Skeletal muscle cell (primary cell): ENCODE measurements at places on chromosomes 6 and 20.

DNA sequence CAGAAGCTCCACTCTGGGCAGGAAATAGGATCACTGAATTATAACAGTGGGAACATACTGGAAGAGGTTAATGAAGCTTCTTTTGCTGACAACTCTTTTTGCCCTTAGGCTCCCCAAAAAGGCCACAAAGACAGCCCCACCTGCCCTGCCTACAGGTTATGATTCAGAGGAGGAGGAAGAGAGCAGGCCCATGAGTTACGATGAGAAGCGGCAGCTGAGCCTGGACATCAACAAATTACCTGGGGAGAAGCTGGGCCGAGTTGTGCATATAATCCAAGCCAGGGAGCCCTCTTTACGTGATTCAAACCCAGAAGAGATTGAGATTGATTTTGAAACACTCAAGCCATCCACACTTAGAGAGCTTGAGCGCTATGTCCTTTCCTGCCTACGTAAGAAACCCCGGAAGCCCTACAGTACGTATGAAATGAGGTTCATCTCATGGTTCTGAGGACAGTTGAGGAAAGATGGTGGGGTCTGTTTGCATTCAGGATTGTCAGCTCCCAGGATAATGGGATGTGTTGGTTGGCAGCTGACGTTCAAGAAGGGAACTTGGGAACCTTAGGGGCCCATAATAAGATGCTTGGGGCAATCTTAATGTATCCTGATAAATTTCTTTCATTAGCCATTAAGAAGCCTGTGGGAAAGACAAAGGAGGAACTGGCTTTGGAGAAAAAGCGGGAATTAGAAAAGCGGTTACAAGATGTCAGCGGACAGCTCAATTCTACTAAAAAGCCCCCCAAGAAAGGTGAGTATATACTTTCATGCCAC is 11.5 kb downstream of the BRD2 start:
- no peak for DNase-seq

- DNase-seq: no peak
Measured at GRCh38 chr6:40996591-40997233, 42.3 kb downstream of the UNC5CL start.

DNA sequence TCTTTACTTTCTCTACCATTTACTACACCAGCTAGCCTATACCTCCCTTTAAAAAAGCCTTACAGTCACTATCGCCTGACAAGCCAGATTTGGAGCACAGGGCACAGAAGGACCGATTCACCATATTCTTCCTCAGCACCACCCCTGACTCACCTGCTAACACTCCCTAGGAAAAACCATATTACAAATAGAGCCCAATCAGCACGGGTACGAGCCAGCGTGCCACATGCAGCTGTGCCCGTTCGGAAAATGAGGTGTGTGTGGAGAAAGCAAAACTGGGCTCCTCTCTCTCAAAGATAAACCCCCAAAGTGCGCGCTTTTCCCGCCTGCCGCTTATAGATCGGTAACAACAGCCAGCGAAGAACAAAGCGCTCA is 1.2 kb downstream of the SYNCRIP start:
- no peak for DNase-seq

DNA sequence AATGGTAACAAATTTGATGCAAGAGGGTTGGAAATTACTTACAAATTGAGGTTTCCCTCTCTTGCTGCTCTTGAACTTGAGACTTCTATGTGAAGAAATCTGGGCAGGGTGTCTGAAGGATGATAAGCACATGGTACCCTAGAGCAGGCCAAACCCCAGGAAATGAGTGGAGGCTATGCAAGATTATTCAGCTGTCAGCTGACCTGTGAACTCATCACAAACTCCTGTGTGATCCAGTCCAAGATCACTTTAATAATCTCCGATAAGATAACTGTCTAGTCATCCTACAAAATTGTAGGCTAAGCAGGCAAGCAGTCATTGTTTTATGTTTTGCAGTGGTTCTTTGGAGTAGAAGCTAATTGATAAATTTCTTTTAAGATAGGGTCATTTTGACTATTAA is 213.1 kb downstream of the BTBD3 start:
- DNase-seq: no peak

DNA sequence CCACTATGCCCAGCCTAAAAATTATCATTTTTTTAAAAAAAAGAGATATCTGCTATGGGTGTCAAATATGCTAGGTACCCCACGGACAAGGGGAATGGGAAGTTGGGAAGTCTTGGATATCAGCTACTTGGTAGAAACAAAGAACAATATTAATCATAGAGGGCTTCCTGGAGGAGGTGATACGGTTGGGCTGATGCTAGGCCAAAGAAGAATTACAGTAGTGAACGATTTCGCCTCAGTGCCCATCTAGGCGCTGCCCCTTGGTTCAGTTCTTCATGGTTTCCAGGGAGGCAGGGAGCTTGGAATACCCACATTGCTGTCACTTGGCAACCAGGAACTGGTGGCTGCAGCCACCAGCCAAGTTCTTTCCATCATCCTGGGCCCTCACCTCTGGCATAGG is 5.5 kb upstream of the PSMF1 start:
- no peak for DNase-seq

GRCh38 chr20:9110365-9110764 is 41.5 kb downstream of the PLCB4 start:
- DNase-seq: no peak

GRCh38 chr20:60977901-60978300 is 274.2 kb upstream of the CDH4 start:
- DNase-seq: no peak
